ENCODE measurements at places on chromosomes 1 and 21. TPM values are rescaled to one million over a fixed set of nuclear protein-coding genes. Genes with fewer than 3 reads are reported as not detected.

The GPX7 gene
- 20.3 TPM for total RNA-seq

The LORICRIN gene
- not detected for total RNA-seq

DNA sequence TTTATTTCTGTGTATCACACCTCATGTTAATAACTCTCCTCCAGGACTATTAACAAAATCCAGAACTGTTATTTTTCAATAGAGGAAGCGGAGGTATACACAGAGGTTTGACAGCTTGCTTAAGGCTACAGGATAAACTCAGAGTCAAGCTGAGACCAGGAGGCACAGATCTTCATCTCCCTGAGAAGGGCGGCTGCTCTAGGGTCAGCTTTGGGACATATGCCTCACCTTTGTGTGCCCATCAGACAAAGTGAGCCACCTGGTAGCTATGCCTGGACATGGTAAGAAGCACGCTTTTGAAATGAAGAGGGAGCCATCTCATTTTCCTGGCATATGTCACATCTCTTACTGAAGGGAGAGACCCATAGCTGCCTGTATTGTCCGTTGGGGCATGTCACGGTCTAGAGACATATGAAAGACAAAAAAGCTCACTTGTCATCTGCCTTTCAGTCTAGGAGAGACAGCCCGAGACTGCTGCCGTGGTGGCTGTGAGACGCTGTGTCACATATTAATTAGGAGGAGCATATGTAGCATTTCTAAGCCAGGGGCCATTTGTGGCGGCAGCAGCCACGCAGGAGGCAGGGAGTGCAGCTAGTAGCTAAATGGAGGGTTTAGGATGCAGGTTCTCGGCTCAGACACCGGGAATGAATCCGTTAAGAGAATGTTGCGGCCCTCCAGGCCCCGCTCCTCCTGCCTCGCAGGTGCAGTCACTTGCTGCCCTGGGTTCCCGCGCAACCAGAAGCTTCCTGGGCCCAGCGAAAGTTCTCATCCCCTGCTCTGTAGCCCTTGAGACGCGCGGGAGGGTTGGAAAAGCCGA, 161.3 kb upstream of the C1orf21 start:
- H3K27me3 ChIP-seq, result peaks cover 49% of the 10 kb centered on the region
- no peaks in the 10 kb centered on the region for H3K36me3 ChIP-seq
- no peak overlapping the region for H3K4me3 ChIP-seq
- no peaks in the 10 kb centered on the region for H3K4me1 ChIP-seq
- DNase-seq, result no peak

DNA sequence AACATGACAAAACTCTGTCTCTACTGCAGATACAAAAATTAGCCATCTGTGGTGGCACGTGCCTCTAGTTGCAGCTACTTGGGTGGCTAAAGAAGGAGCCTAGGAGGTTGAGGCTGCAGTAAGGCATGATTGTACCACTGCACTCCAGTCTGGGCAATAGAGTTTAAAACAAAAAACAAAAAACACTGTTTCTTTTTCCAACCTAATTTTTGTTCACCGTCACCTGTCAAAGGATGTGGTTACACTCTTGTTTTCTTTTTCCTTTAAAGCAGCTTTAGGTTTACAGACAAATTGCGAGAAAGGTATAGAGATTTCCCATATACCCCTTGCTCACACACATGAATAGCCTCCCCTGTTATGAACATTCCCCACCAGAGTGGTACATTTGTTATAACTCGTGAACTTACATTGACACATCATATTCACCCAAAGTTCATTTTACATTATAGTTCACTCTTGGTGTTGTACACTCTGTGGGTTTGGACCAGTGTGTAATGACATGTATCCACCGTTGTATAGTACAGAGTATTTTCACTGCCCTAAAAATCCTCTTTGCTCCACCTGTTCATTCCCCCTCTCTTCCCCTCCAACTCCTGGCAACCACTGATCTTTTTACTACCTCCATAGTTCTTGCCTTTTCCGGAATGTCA, 26.2 kb downstream of the SMG7 start:
- no peaks in the 10 kb centered on the region for H3K27me3 ChIP-seq
- H3K4me3 ChIP-seq, result no peak overlapping the region
- H3K36me3 ChIP-seq, result peaks cover 14% of the 10 kb centered on the region
- DNase-seq, result no peak
- H3K4me1 ChIP-seq, result peaks cover 8% of the 10 kb centered on the region

DNA sequence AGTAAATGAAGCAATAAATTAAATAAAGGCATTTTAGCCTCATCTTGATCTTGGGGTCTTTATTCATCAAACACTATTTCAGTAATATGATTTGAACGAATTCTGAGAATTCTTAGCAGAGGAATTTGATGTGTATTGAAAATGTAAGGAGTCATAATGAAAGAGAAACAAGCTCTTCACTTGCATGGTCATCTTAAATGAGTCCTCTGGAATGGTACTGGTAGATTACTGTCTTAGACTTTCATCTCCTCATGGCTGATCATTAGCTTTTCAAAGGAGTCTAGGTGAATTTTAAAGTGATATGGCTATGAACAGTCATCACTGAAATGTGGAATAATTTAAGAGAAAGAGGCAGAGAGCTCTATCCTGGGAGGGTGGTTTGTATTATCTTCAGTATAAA, 30.0 kb downstream of the PRRC2C start:
- no peaks in the 10 kb centered on the region for H3K4me1 ChIP-seq
- peaks cover 84% of the 10 kb centered on the region for H3K36me3 ChIP-seq
- H3K27me3 ChIP-seq, result no peaks in the 10 kb centered on the region
- no peak for DNase-seq
- no peak overlapping the region for H3K4me3 ChIP-seq

The HFM1 gene
- total RNA-seq, result 3.2 TPM

The S100A3 gene
- not detected for total RNA-seq

The OR2T35 gene
- total RNA-seq, result not detected

The AMY2A gene
- total RNA-seq, result not detected

All from endodermal cell (in vitro differentiated cells).